Stimulated activated CD4-positive, alpha-beta T cell treated with anti-CD3 and anti-CD28 coated beads, Interleukin-1b, Interleukin-23, amount 100 ng/mL, for 4 hours (primary cell): ENCODE measurements at places on chromosomes 16 and 17.
A peak's percentile ranks its signal among the peaks of the same experiment; 100 is the strongest.

DNA sequence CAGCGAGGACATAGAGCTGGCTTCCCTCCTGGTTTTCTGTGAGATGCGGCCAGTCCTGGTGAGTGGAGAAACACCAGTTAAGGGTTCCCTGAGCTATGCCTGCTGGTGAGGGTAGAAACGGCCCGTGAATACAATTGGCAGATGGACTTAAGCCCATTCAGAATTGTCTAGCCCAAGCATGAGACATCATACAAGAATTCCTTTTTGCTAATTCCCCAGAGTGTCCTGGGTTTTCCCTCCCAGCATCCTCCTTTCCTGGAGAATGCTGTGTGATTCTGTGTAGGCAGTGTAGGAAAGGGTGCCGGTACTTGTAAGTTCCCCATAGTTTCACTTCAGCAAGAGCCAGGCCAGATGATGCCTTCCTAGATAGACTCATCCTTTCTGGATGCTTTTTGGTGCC lies 65.1 kb downstream of the SDR42E1 start:
- DNase-seq, result no peak

- DNase-seq, result no peak
Observed at GRCh38 chr17:81256616-81257015, 17.5 kb downstream of the NDUFAF8 start.

DNA sequence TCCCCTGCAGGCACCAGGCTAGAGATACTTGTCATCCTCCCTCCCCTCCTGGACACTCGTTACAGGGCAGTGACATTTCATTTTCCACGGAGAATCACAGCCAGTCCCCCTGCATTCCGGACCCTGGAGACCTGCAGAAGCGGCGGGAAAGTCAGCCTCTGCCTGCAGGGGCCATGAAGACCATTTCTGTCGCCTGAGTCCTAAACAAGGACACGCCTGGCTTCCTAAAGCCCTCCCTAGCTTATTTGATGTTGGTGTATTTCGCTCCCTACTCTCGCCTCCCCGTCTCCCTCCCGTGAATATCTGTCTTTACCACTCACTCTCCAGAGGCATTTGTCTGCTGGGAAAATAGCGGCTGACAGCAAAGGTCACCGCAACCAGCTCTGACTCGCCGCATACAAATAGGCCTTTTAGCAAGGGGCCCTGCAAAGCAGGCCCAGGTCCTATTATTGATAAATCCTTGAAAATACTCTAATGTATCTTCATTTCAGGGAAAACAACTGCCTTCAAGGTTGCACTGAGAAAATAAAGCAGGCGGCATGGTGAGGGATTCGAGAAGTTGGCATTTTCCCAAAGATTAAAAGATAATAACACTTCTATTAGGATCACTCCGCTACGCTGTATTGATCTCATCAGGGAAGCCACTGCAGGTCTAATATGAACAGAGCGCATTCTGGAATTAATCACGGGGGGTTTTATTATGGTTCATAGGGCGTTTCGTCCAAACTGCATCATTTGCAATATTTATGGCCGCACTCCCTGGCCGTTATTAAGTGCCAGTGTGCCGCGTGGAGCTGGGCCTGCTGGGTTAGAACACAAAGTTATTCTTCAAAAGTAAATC lies 447.1 kb upstream of the CDH5 start:
- no peak for DNase-seq

DNA sequence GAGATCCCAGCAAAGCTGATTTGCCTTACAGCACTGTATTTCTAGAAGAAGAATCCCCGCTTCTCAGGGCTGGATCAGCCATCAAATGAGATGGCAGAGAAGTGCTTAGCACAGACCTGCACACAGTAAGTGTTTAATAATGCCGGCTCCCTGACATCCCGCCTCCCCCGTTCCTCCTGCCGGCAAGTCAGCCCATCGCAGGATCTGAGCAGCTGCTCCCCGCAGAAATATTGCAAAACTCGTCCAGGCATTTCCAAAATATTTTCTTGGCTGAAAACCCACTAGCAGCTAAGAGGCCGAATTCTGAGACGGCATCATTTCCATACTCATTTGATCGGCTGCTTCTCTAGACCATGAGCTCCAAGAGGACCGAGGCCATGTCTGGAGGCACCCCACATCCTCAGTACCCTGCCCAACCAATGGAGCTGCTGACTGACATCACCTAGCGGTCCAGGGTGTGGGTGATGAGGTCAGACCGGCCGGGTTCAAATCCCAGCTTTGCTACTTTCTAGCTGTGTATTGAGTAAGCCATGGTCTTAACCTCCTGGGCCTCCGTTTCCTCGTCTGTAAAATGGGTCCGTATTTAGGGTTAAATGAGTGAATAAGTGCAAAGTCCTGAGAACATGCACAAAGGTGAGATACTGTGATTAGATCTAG lies 251.5 kb downstream of the KATNIP start:
- no peak for DNase-seq

- no peak for DNase-seq
Observed at GRCh38 chr16:58317608-58318152, 22.9 kb upstream of the PRSS54 start.

GRCh38 chr17:60168654-60169053 lies 18.9 kb downstream of the CA4 start:
- no peak for DNase-seq

- DNase-seq, result no peak
Observed at GRCh38 chr17:78231991-78232858, 794 bp downstream of the TMEM235 start.

GRCh38 chr17:3573246-3574100 lies 15.9 kb upstream of the TRPV3 start:
- DNase-seq, result no peak

DNA sequence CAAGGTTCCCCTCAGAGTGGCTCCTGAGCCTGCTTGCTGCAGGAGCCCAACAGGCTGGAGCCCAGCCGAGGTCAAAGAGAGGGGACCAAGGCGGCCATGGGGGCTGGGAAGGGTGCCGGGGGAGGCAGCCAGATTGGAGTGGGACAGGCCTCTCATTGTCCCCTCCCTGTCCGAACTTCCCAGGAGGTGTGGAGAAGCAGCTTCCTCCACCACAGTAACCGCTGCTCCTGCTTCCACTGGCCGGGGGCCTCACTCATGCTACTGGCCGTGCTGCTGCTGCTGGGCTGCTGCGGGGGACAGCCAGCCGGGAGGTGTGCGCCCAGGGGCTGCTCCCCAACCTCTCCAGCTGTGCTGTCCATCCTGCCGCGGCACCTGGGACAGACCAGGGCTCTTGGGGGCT lies 29.3 kb downstream of the TMEM94 start:
- no peak for DNase-seq

- DNase-seq, result no peak
Observed at GRCh38 chr17:63364387-63364786, 81.7 kb downstream of the CYB561 start.

DNA sequence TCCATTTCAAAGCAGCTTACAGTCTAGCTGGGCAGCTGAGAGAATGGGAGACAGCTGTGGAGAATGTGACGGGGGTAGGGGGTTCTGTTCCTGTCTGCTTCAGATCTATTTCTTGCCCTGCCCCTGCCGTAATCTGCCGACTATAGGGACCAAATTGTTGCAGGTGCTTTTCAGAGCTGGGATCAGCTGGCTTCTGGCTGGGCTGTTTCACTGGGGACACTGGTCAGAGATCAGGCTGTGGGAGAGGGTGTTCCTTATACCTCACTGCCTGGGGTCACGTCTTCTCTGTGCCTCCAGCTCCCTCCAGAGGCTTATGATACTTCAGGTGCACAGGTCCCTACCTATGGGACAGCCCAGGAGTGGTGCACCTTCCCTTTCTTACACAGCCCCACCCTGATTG lies 514.9 kb upstream of the GOT2 start:
- DNase-seq, result no peak

DNA sequence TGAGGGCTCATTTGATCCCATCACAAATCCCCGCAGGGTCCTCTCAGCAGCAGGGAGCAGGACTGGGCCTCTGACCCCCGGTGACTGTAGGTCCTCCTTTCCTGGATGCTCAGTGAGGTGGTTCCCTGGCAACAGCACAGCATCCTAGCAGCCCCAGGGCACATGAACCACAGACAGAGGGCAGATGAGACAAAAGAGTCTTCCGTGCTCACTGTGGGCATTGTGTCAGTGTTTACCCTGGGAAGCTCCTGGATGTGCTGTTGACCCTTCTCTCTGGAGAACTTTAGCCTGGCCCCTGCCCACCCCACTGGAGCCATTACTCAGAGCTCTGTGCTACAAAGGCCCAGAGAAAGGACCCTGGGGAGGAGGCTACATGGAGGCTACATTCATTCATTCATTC lies 21.7 kb upstream of the TMEM220 start:
- DNase-seq, result no peak

- DNase-seq, result no peak
Observed at GRCh38 chr17:78044280-78044835, 84.2 kb downstream of the TMC6 start.

GRCh38 chr17:79814127-79814973 lies 17.5 kb upstream of the CBX8 start:
- no peak for DNase-seq

DNA sequence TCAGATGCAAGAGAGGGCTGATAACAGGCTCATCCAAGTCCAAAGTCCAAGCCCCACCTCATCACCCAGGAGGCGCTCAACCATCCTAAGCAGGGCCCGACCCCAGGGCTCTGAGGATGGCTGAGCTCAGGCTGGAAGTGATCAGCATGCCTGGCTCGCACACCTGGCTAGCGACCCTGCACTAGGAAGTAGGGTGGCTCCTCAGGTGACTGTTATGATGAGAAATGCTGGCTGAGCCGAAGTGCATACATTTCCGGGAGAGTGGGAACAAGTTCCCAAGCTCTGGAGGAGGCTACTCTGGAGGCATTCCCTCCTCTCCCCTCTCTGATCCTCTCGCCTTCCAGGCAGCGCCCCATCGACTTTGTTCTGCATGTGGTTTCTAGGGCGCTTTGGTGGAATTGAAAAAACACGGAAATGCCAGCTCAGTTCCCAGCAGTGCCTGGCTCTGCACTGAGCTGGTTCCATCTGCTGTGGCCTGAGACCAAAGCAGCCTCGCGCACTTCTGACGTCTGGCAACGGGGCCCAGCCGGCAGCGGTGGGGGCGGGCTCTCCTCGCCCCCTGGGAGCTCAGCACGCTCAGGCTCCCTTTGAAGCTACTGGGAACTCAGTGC lies 130.3 kb downstream of the IRF8 start:
- no peak for DNase-seq

- DNase-seq, result no peak
Observed at GRCh38 chr16:1920727-1921171, 2.5 kb upstream of the HS3ST6 start.

GRCh38 chr17:80261159-80261894 lies 675 bp downstream of the RNF213 start:
- peak; percentile 39 for DNase-seq

DNA sequence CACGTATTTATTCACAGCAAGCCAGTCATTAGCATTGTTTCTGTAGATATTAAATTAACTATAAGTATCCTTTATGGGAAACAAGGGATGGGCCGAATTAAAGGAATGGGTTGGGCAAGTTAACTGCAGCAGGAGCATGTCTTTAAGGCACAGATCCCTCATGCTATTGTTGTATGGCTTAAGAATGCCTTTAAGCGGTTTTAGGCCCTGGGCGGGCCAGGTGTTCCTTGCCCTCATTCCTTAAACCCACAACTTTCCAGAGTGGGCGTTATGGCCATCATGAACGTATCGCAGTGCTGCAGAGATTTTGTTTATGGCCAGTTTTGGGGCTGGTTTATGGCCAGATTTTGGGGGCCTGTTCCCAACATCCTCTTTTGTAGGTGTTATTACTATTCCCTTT lies 9.1 kb downstream of the PHKB start:
- DNase-seq, result no peak

GRCh38 chr17:81012574-81013447 lies 21.2 kb downstream of the CHMP6 start:
- DNase-seq, result no peak

DNA sequence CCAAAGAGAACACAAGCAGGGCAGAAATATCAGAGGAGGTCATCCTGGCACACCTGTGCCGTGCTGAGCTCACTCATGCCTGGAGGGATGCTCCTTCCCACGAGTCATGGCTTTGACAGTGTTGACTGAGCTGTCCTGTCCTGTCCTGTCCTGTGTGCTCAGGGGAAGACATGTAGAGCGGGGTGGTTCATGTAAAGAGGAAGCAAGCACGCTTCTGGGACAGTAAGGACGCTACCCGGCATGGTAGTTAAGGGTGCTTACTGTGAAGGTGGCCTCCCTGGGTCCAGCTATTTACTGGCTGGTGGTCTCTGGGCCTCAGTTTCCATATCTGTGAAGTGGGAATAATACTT lies 398 bp downstream of the LGALS9 start:
- DNase-seq, result no peak

DNA sequence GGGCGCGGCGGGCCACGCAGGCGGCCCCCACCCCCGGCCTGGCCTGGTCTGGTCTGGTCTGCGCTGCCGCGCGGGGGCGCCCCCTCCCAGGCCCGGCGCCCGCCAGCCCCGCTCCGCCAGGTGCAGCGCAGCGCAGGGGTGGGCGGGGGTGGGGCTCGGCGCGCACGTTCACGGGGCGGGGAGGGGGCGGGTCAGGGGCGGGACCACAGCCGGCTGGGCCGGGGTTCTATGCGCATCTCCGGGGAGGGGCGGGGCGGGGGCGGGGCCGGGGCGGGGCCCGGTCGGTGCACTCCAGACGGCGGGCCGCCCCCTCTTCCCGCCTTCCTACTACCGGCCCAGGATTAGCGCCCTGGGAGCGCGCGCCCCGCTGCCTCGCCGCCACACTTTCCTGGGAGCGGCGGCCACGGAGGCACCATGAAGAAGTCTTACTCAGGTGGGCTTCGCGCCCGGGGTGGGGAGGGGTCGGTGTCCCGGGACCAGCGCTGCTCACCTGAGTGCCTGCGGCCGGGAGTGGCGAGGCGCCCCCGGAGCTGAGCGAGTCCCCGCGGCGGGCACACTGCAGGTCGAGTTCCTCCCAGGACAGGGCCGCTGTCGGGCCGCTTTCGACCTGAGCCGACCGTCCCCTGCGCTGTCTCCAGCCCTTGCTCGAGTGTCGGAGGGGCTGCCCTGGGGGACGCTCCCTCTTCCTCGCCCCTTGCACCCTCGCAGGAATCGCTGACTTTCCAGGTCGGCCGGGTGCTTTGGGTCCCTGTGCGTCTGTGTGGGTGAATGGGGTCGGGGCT lies 140.5 kb downstream of the SEC14L1 start:
- peak; percentile 59 for DNase-seq

DNA sequence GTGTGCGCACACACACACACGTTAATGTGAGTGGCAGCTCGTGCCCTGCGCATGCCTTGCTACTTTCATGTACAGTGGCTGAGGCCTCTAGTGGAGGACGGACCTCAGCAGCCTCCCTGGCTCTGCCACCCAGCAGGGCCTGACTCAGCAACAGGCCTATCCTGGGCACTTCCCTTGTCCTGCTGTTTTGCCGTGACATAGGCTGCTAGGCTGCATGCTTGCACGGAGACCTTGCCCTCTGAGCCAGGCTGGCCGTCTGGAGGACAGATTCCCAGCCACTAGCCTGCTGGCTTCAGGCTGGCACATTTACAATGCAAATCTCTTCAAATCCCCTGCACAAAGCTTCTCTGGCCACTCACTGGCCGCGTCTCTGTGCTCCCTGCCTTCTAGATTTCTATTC lies 9.5 kb downstream of the RNF213 start:
- DNase-seq, result no peak
